ENCODE measurements at places on chromosomes 4 and X. TPM values are rescaled to one million over a fixed set of nuclear protein-coding genes. Genes with fewer than 3 reads are reported as not detected.

DNA sequence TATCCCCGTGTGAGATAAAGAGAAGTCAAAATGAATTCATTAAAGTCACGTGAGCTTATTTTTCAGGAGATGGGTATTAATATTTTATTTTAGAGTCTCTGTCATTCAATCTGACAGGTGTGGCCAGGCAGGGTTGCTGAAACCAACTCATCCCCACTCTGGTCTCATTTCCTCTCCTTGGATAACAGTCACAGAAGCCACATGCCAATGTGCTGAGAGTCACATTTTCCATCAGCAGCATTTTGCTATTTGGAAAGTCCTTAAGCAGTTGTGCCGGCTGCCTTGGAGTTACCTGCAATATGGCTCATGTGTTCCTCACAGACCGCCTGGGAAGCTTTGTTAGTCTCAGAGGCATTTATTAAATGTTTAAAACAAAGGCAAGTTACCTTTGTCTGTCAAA is 302.3 kb downstream of the DCHS2 start:
- DNase-seq = no peak

- no peak for DNase-seq
Observed at GRCh38 chr4:183903021-183903760, 1.9 kb upstream of the STOX2 start.

The MAGED1 gene
- 15.2 TPM for total RNA-seq

GRCh38 chr4:55549888-55550287 is 3.2 kb upstream of the CLOCK start:
- DNase-seq = peak; percentile 9

- DNase-seq = no peak
Observed at GRCh38 chr4:7673121-7673520, 238.4 kb upstream of the PSAPL1 start.

DNA sequence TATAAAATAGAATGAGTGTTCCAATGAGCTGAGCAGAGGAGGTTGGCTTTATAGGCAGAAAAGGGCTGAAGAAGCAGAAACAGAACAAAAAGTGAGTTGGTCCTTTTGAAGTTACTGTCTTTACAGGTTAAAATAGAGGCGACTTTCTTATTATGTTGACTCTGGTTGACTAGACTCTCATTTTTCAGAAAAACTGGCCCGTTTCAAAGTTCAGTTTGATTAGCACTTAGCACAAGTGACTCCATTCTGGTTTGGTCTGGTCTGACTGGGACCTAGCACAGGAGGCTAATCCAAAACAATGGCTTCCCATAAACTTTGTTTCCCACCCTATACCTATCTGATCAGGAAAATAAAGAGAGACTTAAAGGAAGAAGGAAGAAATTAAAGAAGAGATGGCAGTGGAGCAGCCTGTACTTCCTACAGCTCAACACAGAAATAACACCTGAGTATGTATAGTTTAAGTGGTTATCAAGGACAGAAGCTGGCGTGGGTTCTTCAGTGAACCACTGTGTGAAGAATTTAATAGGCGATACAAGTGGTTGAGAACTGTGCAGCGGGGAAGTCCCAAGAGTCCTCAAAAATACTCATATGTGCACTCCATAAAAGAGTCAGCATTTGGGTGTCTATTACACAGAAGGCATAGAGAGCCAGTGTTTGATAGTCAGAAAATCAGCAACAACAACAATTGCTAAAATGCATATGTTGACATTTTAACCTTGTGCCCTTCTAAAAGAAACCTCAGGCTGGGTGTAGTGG is 554.8 kb upstream of the HTR2C start:
- DNase-seq = no peak

DNA sequence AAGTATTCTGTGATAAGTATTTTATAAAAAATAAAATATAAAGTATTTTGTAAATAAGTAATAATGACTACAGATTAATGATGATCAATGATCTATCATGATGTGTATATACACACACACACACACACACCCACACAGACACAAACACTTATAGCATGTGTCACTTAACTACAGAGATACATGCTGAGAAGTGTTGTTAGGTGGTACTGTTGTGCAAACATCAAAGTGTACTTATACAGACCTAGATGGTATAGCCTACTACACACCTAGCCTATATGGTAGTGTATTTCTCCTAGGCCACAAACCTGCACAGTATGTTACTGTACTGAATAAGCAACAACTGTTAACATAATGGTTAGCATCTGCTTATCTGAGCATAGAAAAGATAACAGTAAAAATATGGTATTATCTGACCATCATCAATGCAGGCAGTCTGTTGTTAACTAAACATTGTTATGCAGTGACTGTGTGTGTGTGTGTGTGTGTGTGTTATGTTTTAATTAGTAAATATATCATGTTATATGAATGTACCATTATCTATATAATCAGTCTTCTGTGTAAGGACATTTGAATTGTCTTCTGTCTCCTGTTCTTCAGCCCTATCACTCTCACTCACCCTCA is 138.2 kb downstream of the CAMK2D start:
- DNase-seq = no peak

- DNase-seq = no peak
Observed at GRCh38 chrX:2410279-2411020, 90.3 kb downstream of the DHRSX start.

GRCh38 chr4:40827758-40828157 is 78.0 kb downstream of the NSUN7 start:
- DNase-seq = no peak

GRCh38 chr4:1383728-1384591 is 22.3 kb downstream of the NKX1-1 start:
- DNase-seq = no peak

DNA sequence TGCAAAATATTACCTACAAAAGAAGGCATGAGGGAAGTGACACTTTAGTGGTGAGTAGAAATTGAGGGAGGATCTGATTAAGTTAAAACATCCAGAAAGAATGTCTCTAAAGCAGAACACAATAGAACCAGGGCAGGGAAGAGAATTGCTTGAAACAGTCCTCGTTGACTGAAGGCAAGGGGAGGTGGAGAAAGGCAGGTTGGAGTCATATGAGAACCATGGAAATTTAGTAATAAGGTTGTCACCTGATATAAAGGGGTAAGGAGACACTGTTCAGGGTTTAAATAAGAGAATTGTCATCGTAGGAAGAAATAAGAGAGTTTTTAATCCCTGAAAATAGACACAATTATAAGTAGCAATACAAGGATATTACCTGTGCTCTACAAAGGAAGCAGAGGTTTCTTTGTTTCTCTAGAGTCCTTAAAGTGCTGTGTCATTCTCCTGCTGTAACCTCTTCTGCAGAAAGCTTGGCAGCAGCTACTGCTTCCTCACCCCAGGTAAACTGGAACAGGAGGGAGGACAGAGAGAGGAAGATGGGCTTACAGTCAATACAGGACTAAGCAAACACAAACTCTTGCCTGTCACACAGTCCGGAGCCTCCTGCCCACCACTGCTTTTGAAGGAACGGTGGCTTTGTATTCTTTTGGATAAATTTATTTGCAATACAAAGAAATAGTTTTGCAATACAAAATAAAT is 258.4 kb downstream of the PPARGC1A start:
- DNase-seq = peak; percentile 2

The FGFBP2 gene
- total RNA-seq = 0.58 TPM

- no peak for DNase-seq
Observed at GRCh38 chr4:39928538-39928937, 49.2 kb downstream of the PDS5A start.

DNA sequence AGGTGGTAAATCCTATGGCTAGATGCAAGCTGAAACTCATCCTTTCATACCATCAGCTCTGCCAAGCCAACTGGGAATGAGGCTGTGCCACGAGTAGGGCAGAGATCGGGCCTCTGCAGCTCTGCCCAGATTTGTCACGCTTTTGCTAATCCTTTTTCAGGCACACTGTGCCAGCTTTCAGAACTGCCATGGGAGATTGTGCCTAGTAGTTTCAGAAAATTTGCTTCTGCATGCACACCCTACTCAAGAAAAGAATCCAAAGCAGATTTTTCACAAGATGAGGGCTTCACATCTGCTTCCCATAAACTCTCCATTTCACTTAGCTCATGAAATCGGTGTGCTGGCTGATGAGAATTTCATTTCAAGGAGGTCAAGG is 3.3 kb upstream of the ADH7 start:
- DNase-seq = no peak

DNA sequence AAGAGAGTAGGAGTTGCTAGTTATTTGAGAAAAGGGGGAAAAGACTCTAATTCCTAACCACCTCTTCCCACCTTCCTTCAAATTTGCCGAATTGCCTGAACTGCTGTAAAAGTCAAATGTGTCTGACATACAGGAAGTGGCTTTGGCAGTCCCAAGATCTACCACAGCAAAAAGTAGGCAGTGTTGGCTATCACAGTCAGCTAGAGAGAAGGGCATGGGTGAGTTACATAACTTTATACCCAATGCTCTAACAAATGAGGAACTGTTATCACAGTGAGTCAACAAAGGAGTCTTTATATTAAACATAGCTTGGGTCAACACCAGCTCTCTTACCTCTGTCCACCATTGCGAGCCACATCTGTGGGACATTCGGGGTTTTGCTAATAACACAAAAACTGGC is 2.4 kb upstream of the MBNL3 start:
- DNase-seq = peak; percentile 65

The TEX11 gene
- total RNA-seq = not detected

DNA sequence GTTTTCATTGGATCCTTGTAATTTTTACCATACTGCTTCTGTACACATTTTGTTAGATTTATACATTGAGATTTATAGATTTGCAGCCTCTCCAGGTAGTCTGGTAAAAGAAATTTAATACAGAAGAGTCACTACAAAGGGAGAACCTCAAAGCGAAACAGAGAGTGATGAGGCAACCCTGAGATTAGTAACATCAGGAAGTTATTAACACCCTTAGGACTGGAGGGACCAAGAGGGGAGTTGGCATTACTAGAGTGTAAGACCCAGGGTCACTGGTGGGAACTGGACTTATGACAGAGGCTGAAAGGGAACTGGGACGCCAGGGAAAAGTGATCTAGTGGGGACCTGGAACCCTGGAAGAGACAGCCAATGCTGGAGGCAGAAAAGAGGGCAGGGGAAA is 20.6 kb upstream of the MAML3 start:
- no peak for DNase-seq

The BDH2 gene
- total RNA-seq = 3.5 TPM

- DNase-seq = no peak
Observed at GRCh38 chrX:123186801-123187200, 2.7 kb downstream of the GRIA3 start.

The PDCL2 gene
- total RNA-seq = not detected

- no peak for DNase-seq
Observed at GRCh38 chr4:80266253-80266901, at the start of gene FGF5. Gene FGF5, plus strand, starts transcription at chr4:80266664. Its CDS starts 161 bp downstream, at chr4:80266825.

DNA sequence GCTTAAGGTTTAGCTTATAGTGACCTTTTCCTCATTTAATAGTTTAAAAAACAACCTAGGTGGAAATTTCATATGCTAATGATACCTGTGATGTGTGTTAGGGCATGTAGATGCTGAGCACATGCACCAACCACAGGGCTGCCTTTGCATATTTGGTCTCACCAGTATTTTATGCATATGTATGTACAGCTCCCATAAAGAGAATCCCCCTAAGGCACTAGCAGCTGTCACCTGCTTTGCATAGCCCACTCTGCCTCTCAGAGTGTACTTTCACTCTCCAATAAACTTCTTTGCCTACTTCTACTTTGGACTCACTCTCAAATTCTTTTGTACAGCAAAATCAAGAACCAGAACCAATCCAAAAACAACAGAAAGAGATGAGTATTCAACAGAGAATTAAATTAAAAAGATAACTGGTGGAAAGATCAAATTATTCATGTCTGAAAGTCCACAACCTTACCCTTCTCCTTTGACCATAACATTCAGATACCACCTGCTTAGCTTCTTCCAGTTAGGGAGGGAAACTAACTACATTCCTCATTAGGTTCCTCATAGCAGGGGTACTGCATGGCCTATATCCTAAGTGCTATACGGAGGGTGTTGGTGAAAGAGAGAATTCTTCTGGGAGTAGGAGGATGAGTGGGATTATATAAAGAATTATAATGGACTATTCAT is 250.5 kb downstream of the STPG2 start:
- no peak for DNase-seq

GRCh38 chr4:13703096-13703495 is 75.6 kb upstream of the BOD1L1 start:
- no peak for DNase-seq

DNA sequence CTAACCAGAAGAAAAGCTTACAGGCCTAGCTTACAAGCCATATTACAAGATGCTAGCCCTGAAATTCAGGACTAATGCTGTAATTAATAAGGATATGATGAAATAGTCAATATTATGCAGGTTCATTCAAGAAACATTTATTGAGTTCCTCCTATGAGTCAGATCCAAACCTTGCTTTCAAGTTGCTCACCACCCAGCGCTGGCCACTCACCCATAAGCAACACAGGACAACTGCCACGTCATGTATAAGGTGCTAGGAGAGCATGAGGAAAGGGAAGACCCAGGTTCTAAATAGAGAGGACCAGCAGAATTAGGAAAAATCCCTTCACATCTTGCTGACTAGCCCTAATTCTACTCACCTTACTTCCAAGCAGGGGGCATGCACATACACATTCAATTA is 23.3 kb downstream of the MAML3 start:
- DNase-seq = no peak

DNA sequence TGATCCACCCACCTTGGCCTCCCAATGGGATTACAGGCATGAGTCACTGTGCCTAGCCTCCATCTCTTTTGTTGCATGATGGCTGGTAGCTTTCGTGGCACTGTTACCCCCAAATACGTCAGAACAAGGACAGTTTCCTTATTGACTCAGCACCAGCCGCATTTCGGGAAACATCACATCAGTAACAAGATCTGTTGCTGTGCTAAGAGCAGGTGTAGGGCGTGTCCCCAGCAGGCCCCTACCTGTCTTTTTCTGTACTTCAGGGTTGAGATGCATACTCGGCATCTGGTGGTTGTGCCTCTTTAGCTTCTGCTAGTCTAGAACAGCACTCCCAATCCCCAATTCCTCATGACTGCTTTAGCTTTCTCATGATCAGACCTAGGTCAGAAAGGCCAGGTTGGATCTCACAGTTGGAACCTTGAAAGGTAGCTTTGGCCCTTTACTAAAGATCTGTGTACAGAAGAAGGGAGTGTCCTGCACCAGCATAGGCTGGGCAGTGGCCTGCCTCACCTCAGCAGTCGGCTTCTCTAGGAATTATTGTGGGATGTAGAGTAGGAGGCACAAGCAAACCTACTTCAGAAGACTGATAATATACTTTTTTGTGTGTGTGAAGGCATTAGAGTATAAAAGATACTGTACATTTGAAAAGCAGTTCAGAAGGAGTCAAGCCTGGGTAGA is 36.8 kb downstream of the NSD2 start:
- peak; percentile 47 for DNase-seq

DNA sequence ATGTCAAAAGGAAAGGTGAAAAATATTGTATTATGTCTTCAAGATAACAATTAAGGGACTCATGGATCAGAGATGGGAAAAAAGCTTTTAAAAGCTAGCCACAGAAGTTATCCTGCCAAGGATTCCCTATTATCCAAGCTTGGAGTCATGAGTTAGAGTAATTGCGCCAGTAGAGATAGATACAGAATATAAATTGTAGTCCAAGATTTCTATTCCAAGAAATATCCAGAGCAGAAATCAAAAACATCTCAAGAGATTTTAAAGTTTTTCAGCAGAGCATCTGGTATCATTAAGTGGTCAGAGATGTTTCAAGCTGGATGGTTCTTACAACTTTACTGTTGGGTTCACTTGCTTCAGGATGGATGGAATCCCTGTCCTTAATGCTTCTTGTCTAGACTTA is 186.7 kb downstream of the PCDH18 start:
- peak; percentile 16 for DNase-seq

Data from stomach (tissue), 19 donors.